ENCODE measurements at places on chromosomes 7 and 10.

DNA sequence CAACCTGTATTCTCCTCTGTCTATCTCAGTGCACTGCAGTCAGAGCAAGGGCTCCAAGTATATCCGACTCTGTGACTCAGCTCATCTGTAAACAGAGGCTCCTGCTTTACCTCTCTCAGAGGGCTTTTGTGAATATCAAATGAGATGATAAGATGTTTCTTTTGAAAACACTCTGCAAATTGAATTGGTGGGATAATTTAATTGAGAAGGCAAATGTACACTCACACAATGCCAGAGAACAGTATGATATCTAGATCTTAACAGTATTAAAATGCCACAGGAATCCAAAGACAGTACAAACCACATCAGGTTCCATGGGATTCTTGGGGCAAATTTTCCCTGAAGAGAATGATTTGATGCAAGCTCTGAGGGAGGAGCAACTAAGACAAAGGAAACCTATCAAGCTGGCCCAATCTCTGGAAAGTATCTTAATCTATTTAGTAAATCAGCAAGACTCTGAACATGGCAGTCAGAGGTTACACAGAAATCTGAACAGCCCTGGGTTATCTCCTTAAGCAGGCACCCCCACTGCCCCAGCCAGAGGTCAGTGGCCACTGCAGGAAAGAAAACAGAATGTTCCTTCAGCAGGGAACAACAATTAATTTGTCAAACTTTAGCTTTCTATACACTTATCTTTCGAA, 45.9 kb downstream of the DOCK4 start:
- no peak for DNase-seq

DNA sequence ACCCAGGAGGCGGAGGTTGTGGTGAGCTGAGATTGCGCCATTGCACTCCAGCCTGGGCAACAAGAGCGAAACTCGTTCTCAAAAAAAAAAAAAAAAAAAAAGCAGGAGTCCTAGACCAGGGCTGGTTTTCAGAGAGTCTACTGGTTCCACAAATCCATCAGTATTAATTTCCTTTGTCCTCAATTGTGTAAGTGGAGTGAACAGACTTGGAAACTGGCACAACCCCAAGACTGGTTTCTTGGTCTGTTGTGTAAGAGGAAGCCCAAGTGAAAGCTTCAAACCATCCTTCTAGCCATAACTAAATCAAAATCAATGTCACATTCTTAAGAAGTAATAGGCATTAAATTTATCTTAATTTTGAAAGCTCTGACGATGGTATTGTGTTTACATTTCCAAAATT, 213.6 kb downstream of the DGKI start:
- no peak for DNase-seq

GRCh38 chr10:46288601-46289206, 1.9 kb downstream of the ANTXRL start:
- DNase-seq: no peak

DNA sequence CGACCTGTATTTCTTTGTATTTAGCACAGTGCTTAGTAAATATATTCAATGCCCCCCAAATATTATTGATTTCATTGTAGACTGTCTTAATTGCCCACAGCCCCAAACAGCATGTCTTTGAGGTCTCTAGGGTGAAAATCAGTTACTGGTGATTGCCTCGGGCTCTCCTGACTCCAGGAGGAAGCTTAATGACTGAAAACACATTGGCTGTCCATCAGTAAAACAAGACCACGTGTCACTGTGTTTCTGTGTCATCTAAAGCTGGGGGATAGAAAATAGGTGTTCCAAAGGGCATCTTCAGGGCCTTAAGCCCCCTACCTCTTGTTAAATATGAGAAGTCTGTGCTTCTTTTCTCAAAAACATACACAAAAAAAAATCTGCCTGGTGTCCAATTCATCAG, 67.9 kb downstream of the CACNA2D1 start:
- DNase-seq: no peak

DNA sequence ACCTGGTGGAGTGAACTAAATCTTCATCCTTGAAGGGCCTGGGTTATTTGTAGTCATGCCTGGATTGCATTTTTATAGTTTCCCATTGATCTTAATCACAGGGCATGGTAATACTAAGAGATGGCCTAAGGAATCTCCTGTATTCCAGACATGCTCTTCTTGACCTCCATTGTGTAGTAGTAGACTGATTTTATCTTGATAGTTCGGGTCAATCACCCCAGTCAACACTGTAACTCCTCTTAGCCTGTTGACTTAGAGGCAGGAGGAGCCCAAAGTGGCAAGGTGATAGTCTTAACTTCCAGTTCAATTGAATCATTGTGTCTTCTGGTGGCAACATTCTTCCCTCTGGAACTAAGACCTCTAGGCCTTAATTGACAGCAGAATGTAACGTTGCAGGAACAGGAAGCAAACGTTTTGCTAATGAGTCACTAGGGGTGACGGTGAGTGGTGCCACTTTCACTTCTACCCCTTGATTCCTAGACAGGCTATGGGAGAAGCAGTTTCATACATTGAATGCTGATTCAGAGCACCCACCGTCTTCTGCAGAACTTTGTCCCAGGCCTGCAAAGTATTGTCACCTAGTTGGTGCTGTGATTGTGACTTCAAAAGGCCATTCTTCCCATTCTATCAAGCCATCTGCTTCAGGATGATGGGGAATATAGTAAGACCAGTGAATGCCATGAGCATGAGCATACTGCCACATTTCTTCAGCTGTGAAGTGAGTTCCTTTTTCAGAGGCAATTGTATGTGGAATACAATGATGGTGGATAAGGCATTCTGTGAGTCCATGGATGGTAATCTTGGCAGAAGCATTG, 24.0 kb upstream of the PAPSS2 start:
- DNase-seq: no peak

GRCh38 chr10:82477776-82478175, 602.8 kb downstream of the NRG3 start:
- DNase-seq: peak; percentile 11

GRCh38 chr10:43231523-43232078, 35.3 kb downstream of the RASGEF1A start:
- DNase-seq: no peak

- no peak for DNase-seq
Observed at GRCh38 chr10:31599626-31600504, 280.8 kb downstream of the ZEB1 start.

DNA sequence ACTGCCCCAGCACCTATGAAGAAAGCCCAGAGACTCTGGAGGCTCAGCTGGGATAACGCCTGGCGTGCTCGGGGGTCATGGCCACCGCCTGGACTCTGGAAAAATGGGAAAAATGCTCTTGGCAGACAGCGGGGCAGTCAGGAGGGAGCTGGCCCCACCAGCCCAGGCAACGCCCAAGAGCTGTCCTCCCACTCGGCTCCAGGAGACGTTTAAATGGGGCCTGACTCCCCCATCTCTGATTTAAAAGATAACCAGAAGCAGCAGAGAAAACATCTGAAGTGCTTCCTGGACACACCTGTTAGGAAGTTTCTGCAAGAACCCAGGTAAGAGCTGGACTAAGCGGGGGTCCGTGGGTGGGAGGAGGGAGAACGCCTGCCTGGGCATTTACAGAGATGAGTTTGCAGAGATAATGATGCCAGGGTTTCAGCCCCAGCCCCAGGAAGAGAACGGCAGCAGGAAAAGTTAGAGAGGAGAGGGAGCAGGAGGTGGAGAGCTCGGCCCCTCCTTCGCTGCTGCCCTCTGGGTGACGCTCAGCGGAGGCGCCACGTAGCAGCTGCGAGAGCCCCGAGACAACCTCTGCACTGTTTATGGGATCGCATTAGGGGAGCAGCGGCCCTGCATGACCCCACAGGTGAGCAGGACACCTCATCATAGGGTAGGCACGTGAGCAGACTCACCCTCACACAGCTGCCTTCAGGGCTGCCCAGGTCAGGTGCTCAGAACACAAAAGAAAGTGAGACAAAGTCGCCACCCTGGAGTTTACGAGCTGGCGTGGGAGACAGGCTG, 83.5 kb upstream of the INSIG1 start:
- no peak for DNase-seq

GRCh38 chr10:101878869-101879268, 35.3 kb upstream of the KCNIP2 start:
- DNase-seq: peak; percentile 25

- no peak for DNase-seq
Observed at GRCh38 chr10:28734938-28735759, 57.8 kb downstream of the BAMBI start.

Measured in brain (organoid and tissue), 16 donors.